ENCODE measurements at places on chromosomes 13 and 19.
A peak's percentile ranks its signal among the peaks of the same experiment; 100 is the strongest.

DNA sequence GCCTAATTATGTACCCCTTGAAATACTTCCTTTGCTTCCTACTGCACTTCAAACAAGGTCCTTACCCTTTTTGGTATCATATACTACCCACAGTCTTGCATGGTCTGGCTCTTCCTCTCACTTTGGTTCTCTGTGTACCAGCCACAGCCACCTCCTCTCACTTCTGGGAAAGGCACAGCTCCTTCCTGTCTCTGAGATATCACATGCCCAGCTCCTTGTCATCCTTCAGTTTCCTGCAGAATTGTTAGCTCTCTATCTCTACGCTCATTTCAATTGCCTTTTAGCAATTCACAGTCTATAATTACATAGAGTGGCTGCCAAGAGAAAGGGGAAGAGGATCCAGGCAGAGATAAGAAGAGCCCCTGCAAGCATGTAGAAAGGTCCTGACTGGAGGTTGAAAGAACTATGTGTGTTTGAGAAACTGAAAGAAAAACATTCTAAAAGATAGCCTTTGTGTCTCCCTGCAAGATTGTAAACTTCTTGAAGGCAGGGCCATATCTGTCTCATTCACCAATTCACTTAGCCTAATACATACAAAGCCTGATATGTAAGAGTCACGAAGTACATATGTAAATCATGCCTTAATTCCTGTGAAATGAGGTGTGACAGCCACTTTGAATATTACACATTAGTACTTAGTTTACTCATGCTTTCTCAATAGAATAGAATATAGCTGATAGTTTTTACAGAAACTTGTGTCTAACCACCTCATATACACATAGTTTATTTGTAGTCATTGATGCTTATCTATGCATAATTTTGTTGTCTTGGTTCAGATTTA, 933.1 kb downstream of the DIAPH3 start:
- no peak for DNase-seq

DNA sequence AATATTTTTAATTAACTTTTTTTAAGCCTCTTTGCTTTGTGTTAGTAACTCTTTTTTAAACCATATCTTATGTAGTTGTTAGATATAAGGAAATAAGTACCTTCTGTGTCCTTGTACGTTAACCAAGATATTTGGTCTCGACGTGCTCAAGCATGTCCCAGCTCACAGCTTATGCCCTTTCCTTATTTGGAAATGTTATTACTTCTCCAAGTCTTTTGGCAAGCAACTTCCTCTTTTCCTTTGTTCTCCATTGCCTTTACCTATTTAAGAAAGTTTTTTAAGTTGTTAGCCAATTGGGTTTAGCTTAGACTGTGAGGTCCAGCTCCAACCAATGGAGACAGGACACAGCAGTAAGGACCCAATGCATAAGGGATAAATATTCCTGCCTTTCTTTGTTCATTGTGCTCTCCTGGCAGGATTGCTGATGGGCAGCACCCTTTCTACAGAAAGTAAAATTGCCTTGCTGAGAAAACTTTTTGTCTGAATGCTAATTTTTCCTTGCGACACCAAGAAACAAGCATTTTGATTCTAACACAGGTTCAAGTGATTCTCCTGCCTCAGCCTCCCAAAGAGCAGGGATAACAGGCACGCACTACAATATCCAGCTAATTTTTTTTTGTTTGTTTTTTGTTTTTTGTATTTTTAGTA, 5.2 kb downstream of the DKKL1 start:
- DNase-seq, result no peak

GRCh38 chr13:62850331-62850730, 1434.7 kb upstream of the PCDH20 start:
- no peak for DNase-seq

GRCh38 chr19:18274781-18275356, 617 bp upstream of the IQCN start:
- peak; percentile 81 for DNase-seq

- DNase-seq, result no peak
These were observed 47.4 kb upstream of the TUBGCP3 start for GRCh38 chr13:112635323-112635722.

DNA sequence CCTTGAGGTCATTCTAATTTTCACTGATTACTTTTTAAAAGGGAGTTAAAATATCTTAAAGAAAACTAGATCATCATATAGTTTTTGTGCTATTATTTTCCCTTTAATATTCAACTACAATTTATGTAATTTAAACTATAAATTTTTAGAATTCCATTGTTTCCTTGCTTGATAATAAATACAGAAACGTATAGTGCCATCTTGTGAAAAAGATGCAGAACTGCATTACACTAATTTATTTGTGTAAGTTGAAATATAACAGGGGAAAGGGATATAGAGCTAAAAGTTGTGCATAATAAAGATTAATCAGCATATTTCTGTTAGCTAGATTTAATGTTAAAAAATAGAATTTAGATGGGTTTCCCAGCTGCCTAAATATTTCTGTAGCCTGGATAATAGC, 61.5 kb upstream of the TDRD3 start:
- no peak for DNase-seq

- DNase-seq, result no peak
These were observed 4.5 kb downstream of the AMER2 start for GRCh38 chr13:25167382-25168174.
